ENCODE measurements at places on chromosomes 2 and 18. TPM values are rescaled to one million over a fixed set of nuclear protein-coding genes. Genes with fewer than 3 reads are reported as not detected.

DNA sequence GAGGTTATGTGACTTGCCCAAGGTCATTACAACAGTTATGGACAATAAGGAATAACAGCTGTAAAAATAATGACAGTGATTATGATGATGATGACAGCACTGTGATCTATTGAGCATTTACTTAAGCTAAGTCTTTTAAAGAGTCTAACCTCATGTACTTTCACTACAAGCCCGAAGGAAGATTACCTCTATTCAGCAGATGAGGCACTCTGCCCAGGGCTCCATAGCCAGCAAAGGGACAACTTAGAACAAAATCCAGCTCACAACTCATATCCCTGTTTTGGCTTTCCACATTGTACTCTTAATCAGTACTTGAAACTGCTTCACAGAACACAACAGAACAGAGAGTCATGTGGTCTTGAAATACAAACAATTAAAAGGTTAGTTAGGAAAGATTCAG, 290.2 kb downstream of the ZNF385B start:
- ATAC-seq = no peak

- ATAC-seq = no peak
Measured at GRCh38 chr2:25265001-25265400, 76.7 kb downstream of the DNMT3A start.

DNA sequence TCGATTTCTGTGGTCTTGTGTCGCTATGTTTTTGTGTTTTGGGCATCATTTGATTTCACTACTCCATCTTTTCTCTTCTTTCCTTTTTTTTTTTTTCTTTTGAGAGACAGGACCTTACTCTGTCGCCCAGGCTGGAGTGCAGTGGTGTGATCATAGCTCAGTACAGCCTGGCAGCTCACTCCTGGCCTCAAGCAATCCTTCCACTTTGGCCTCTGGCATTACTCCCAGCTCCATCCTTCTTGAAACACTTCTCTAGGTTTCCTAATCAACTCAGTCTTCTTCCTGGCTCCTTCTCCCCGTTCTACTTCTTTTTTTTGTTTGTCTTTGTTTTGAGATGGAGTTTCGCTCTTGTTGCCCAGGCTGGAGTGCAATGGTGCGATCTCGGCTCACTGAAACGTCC, 26.5 kb downstream of the TCF23 start:
- ATAC-seq = no peak

DNA sequence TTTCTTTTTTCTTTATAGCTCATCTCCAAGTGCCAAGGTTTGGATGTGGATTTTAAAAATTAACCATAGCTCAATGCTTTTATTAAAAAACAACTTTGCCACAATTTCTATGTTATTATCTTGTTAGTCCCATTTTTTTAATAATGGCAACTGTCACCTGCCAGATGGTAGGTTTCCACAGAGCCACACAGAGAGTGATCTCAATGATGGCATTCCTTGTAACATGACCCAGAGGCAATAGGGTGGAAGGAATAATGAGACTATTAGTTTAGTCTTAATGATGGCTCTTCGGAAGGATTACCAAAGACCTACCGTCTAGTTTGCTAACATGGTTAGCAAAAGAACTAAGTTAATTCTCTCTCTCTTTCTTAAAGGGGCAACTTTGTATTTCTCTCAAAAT, 64.0 kb downstream of the REL start:
- no peak for ATAC-seq

GRCh38 chr2:109214651-109215371, 85.8 kb downstream of the SH3RF3 start:
- no peak for ATAC-seq

DNA sequence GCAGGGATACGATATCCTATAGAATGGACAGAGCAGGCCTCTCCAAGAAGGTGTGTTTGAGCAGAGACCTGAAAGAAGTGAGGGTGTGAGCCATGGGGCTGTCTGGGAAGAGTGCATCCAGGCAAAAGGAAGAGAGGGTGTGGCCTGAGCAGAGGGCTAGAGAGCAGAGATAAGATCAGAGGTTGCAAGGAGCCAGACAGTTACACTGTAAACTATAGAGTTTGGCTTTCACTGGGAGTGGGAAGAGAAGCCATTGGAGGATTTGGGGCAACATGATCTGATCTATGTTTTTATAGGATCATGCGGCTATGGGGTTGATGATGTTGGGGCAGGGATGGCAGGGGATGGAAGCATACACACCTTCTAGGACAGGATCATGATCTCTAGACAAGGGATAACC, 124.1 kb upstream of the MAP3K20 start:
- no peak for ATAC-seq

GRCh38 chr2:109447251-109447661, 166.5 kb downstream of the SEPTIN10 start:
- peak; percentile 94 for ATAC-seq

DNA sequence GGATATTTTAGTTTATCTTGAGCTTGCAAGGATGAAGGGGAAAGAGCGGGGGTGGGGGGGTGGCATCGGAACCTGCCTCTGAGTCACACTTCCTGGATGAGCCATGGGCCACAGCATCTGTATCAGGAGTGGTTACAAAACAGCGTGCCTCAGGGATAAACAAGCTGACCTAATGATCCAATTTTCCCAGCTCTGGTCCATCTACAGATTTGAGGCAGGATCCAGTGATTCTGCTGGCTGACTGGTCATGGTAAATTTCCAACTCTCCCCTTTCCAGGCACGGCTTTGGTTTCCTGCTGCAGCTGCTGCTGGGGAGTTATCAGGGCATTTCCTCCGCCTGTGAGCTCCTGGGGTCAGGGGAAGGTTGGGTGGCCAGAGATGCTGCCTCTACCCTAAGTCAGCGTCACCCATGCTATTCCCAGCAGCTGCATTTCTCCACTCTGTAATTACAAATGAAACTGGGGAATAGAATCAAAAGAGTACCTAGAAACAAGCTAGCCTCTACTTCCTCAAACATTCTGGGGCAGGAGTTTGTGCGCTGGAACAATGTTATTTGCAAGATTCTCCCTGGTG, 4.7 kb upstream of the HPCAL1 start:
- ATAC-seq = no peak

Gene ARHGAP25
- total RNA-seq = 2.1 TPM

GRCh38 chr2:36357847-36358659, 2.5 kb downstream of the CRIM1 start:
- ATAC-seq = peak; percentile 17

Data from motor neuron (in vitro differentiated cells).